NCI-H524 (cell line): ENCODE measurements at places on chromosomes 11 and 22.

- DNase-seq: no peak
Observed at GRCh38 chr11:19957294-19957943, 202.9 kb downstream of the DBX1 start.

DNA sequence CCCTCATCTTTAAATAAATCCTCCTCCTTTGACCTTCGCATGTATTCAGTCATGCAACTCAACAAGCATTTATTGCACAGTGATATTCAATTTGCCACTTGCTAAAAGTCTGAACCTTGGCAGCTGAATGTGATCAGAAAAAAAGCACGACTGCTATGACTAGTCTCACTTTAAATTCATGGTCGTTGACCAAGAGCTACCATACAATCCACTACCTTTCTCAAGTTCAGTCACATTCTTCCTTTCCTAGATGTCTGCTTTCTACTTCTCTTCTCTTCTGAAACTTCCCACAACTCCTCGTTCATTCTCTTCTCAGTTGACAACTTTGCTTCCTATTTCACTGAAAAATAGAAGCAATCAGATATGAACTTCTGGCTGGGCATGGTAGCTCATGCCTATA is 2.0 kb upstream of the SAA1 start:
- no peak for DNase-seq

- no peak for DNase-seq
Observed at GRCh38 chr11:59899532-59899931, 20.9 kb downstream of the OOSP3 start.

DNA sequence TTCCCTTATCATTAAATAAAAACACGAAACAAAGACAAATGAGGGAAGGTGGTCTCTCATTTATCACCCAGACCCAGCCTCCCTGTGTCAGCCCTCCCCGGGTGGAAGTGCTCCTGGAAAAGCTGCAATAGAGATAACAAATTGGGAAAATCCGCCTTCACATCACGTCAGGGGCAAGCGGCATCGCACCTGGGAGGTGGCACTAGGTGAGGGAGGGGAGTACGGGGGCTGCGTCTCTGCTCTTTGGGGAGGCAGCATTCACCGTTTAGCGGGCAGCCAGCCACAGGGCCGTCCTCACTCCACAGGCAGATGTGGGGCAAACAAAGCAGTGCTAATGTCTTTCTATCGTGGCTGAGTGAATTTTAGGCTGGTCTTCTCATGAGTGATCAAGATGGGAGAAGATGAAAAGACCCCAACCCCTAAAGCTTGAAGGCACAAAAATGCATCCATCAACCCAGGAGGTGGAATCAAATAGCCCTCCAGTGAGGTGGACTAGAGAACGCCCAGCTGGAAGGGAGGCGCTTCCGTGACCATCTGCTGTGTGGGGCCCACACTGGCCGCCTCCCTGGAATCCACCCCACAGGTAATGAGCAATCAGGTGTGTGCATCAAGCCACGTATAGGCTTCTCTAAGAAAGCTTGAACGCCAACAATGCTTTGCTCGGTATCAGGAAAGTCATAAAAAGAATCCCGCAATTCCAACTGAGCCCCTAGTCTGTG is 629.5 kb downstream of the BRD1 start:
- DNase-seq: no peak

GRCh38 chr22:21916309-21916918 is 36.2 kb downstream of the PPM1F start:
- no peak for DNase-seq

- no peak for DNase-seq
Observed at GRCh38 chr11:66111158-66111557, 41.1 kb downstream of the PACS1 start.

DNA sequence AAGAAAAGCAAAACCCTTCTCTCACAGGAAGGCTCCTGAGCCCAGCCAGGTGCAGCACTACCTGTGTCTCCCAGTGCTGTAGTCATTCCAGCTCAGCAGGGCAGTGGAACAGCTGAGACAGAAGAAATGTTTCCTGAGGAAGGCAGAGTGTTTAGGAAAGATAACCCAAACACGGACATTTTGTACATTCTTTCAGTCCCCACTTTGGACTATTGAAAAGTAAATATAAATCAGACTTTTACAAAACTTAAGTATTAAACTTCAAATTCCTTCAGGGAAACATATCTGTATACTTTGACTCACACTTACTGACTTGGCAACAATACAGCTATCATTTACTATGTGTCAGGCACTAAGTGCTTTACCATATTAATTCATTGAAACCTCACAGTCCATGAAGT is 40.4 kb downstream of the RRAS2 start:
- no peak for DNase-seq

- no peak for DNase-seq
Observed at GRCh38 chr11:57310630-57311086, 14.1 kb downstream of the TNKS1BP1 start.

- peak; percentile 100 for DNase-seq
Observed at GRCh38 chr22:28034760-28035401, 115.8 kb upstream of the PITPNB start.

DNA sequence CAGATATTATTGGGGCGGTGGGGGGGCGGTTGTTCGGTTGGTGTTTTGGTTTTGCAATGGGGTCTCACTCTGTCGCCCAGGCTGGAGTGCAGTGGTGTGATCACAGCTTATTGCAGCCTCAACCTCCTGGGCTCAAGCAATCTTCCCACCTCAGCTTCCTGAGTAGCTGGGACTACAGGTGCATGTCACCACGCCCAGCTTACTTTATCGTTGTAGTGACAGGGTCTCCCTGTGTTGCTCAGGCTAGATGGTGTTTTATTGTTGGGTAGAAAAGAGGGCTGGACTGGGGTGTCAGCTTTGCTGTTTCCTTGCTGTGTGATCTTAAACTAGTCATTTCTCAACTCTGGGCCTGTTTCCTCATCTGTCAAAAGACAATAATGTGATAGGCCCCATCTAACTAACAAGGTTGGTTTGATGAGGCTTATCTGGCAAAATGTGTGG is 17.5 kb upstream of the MYH9 start:
- DNase-seq: no peak

DNA sequence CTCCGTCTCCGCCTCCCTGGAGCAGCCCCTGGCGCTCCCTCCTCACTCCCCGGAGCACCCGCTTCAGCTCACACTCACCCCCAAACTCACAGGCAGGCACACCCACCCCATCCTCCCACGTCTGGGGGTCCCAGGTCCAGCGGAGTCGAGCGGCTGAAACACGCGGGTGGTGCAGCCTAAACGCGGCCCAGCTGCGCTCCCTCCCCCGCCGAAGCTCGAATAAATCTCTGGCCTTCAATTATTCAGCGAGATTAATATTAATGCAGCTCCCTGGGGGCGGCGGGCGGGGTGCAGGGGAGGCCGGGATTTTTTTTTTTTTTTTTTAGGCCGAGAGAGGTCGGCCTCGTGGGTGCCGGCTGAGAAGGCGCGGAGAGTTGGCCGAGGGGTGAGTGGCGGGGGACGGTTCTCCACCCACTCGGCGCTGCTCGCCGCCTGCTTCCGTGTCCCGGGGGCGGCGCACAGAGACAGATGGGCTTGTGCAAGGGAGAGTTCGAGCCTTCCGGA is 524 bp upstream of the SLC1A2 start:
- peak; percentile 16 for DNase-seq

DNA sequence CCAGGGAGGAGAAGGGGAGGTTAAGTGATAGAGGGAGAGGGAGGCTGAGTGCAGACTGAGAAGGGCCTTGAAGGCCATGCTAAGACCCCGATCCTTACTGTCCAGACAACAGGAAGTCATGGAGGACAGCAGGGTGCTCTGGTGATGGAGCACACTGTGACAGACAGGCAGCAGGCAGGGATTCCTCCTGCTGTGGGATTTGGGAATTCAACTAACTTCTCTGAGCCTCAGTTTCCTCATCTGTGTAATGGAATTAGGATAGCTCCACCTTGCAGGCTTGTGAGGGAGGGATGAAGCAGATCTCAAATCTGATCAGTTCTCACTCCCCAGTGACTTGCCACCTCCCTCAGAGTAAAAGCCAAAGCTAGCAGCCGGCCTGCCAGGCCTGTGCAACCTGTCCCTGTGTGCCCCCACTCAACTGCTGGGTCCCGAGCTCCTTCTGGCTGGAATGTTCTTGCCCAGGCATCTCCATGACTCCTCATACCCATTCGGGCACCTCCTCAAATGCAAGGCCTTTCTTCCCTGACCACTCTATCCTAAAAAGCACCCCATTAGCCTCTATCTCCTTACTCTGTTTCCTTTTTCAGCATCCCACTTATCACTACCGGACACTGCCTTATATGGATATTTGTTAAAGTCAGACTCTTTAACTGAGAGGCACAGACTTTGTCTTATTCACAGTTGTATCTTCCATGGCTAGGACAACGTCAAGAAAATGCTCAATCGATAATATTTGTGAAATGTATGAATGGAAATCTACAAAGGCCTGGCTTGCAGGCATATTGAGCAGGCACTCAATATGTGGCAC is 9.5 kb downstream of the ARAP1 start:
- DNase-seq: no peak

DNA sequence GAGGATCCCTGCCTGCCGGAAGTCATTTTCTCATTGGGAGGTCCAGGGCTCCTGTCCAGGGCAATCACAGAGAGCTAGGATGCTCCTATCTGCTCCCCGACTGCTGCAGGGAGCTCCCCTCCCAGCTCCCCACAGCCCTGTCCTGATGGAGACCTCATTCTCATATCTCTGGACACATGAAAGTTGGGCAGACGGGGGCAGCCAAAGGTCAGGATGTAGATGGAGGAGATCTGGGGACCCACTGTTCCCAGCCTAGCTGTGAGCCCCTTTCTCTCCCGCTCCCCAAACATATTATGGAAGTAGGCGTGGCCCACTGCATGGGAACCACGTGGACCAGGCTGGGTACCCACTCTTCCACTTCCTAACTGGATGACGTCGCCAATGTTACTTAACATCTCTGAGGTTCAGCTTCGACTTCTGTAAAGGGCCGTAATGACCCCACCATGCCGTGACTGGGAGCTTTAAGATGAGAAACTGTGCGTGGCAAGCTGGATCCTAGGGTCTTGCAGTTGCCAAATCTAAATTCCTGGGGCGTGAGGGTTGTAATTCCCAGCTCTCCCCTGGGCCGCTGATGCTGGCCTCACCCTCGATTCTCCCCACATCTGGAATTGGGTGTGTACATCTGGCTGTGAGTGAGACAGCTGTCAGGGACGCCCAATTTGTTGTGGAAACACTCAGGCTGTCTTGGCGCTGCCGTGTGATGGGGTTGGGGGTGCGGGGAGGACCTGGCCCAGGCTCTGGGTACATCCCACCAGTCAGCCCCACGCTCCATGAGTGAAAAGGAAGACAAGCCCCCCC is 1.8 kb downstream of the CDC42EP2 start:
- DNase-seq: no peak

- DNase-seq: no peak
Observed at GRCh38 chr22:17077255-17077654, 7.5 kb upstream of the IL17RA start.

DNA sequence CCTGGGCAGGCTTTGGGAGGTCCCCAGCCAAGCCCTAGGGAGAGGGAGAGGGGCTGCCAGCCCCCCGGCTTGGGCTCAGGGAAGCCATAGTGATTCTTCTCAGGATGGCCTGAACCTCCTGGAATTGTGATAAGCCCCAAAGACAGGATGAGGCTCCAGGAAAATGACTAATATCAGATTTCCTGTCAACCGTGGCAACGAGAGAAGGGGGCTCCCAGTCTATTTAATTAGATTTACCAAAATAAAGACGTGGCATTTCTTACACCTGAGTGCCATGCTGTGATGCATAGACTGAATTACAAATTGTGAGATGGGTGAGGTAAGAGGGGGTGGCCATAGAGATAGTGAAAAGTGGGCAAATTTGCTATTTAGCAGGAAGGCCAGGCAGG is 20.4 kb downstream of the SERPINH1 start:
- no peak for DNase-seq

DNA sequence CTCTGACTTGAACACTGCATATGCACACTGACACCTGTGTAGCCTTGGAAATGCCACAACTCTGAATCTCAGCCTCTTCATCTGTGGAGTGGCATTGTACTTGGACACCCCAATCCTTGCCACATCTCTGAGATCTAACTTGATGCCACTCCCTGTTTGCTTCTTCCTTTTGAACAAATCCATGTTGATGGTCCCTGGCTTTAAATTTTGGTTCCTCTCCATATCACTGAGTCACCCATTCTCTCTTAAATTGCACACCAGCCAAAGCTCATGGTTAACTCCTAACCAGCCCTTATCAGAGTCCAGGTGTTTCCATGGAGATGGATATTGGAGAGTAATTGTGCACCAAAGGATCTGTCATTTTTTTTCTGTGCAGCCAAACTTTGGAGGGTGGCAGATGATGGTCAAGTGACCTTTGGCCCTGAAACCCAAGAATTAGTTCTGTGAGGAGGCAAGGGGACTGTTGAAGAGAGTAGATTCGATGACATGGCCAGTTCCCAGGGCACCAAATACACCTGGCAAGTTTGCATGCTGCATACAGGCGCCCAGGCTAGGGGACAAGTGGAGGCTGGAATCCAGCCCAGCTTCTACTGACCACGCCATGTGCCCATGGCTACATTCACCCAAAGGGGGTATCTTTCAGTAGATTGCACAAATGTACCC is 25.1 kb upstream of the PAMR1 start:
- DNase-seq: no peak

DNA sequence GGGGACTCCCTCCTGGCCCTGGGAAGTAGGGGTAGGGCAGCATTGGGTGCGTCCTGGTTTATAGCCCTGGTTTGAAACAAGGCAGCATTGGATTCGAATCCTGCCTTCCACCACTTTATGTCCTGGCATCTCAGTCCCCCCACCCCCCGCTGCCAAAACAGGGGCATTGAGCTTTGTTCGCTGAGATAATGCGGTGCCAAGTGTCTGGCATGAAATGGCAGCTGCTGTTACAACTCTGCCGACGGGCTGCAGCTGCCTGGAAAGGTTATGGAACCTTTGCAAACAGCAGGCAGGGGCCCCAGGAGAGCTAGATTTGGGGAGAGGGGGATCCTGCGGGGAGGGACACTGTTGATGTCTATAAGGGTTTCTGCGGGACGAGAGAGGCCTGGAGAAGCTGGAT is 1.9 kb downstream of the TST start:
- DNase-seq: no peak

DNA sequence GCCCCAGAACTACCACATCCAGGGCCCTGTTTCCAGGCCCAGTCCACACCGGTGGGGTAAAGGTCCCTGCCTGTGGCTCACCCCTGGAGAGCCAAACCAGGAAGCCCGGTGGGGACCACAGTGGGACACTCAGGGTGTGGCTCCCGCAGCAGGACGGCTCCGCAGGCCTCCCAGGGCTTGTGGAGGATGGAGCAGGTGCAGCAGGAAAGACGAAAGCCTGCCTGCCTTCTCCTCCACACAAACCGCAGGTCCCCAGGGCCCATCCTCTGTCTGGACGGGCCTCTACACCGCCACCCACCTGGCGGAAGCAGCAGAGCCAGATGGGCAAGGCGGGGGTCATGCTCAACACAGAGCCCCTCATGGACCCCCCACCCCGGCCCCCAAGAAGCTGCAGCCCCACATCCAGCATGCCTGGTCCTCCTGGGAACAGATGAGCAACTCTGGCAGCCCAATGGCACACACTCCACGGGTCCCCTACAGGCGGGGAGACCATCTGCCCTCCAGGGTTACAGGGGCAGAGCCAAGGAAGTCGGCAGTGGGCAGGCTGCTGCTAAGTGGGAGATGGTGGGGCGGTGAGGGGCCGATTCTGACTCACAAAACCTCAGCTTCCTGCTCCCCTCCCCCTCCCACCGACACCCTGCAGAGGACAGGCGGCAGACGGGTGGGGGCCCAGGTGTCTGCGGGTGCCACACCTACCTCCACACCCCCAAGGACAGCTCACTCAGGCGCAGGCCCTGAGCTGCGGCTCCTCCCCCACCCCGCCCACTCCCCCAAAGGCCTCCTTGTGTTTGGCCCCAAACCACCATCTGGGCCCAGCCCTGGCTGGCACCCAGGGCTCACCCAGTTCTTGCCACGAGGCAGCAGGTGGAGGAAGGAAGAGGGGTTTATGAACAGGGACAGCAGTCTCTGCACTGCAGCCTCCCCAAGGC is 5.2 kb downstream of the SBF1 start:
- DNase-seq: peak; percentile 79

- DNase-seq: no peak
Observed at GRCh38 chr22:35399114-35399677, 744 bp upstream of the MCM5 start.
